Testis (tissue), 5 donors: ENCODE measurements at places on chromosomes 12 and 14. TPM values are rescaled to one million over a fixed set of nuclear protein-coding genes. Genes with fewer than 3 reads are reported as not detected.

CCDC177 gene
- 1.7 TPM for total RNA-seq

DNA sequence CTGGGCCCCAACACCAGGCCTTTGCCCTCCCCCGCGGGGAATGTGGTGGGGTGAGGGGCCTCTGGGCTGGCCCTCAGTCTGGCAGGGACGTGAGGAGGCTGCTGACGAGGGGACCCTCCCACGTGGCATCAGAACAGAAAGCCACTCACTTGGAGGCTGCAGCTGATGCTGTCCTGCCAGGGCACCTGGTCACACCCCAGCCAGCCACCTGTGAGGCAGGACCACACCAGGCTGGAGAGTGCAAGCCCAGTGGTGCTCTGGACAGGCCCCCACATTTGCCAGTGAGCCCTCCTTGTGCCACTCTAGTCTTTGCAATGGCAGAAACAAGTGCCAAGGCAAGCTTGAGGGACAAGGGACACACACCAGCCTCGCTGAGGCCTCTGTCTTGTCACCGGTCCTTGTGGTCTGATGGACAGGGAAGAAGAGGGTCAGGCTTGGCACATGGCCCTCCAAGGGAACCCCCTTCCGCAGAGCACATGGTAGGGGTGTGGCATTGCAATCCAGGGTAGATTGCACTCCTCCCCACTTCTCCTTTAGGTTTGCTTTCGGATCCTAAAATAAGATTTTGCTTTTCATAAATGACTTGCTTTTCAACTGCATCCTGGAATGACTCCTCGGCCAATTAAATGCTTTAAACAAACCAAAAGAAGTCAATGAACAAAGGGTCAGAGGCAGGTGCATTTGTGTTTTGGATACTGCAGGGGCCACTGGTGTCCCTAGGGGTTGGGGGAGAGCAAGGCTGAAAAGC is 53.7 kb downstream of the CCDC88C start:
- DNase-seq: no peak

DNA sequence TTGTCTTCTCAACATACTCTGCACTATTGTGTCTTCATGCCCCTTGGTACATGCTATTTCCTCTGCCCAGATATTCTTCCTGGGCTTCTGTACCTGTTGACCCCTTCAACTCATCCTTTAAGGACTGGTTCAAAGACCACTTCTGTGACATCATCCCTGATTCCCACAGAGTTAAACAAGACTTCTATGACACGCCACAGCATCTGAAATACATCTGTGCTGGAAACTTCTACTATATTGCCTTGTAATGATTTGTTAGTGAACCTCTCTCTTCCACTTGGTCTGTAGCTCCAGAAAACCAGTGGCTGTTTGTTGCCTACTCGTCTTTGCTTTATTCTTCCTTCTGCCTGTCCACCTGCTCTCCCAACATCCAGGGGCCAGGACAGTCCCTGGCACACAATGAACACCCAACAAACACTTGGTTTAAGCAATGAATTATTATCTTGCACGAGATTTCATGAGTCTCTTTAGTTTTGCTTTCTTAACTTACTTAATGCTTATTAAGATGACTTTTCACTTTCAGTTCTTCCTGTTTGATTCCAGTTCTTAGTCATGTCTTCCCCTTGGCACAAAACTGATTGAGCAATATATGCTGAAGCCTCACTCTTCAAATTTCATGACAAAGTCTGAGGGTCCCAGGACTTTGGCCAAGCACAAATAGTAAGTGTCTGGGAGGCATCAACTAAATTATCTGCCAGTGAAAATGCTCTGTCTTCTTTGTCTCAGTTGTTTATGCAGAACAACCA is 485.9 kb downstream of the APAF1 start:
- DNase-seq: no peak

DNA sequence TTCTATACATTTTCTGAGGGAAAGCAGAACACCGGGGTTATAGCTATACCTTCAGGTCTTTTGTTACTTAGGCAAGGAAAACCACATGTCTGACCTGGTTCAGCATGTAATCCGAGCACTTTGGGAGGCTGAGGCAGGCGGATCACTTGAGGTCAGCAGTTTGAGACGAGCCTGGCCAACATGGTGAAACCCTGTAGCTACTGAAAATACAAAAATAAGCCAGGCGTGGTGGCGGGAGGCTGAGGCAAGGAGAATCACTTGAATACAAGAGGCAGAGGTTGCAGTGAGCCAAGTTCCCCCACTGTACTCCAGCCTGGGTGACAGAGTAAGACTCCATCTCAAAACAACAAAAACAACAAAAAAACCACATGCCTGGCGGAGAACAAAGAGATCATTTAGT is 177.6 kb downstream of the ACSS3 start:
- no peak for DNase-seq

DNA sequence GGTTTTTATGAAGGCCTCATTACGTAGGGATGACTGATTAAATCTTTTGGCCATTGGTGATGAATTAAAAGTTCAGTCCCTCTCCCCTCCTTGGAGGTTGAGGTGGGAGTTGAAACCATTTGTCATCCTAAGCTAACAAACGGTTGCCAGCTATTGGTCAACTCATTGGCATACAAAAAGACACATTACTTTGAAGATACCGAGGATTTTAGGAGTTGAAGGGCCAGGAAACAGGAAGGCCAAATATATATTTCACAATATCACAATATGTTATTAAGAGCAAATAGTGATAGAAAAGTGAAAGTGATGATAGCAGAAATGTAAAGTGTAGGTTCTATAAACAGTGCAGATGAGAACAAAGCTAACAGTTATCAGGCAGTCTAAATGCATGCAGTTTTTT is 24.4 kb downstream of the RCOR1 start:
- no peak for DNase-seq

DNA sequence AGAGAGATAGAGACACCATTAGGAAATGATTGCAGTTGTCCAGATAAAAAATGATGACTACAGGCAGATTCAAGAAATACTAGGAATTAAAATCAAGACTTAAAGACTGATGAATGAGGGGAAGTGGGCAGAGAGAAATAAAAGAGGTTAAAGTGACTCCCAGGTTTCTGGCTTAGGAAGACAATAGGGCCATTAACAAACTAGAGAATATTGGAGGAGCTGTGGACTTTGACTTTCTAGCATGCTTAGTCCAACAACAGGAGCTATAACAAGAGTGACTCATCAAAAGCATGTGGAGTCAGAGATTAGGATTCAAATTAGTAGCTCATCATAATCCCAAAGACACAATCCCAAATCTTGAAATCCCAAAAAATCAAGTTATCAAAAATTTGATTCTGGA is 101.5 kb downstream of the BMP4 start:
- DNase-seq: no peak

DNA sequence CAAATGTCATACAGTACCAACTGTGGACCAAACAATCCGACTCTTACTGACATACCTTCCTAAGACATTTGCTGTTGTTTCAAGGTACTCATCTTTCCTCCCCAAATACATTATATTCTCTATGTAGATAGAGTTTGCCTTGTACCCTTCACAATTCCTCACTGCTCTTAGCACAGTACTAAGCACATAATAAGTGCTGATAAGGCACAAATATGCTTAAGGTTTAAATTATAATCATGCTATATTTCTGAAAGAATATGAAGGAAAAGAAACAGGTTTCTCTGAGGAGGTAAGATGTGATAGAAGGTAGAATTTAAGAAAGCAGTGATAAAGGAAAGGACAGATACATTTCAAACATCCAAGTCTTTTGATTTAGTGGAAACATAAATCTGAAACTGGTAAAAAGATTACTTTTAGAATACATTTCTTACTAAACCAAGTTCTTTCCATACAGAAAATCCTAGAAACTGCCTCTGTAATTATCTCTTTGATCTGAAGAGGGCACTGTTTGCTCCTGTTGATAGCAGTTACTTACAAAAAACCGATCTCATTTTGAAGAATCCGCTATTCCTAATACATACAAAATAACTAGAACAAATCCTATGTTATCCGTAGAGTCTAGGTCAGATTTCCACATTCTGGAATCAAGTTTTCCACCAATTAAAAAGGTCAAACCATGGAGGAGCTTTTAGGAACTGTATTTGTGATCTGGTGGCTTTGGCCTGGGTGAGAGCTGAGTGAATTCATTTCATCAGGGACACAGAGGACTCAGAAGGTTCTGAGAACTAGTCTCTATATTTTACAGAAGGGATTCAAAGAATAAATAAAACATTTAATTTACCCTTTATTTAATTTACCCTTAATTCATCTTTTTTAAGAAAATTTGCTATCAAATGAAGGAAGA is 311.9 kb downstream of the DAD1 start:
- DNase-seq: no peak

- DNase-seq: no peak
These were observed 164.4 kb downstream of the CAND1 start for GRCh38 chr12:67433385-67434175.

GRCh38 chr14:24233538-24233866 is 773 bp downstream of the GMPR2 start:
- DNase-seq: no peak

DNA sequence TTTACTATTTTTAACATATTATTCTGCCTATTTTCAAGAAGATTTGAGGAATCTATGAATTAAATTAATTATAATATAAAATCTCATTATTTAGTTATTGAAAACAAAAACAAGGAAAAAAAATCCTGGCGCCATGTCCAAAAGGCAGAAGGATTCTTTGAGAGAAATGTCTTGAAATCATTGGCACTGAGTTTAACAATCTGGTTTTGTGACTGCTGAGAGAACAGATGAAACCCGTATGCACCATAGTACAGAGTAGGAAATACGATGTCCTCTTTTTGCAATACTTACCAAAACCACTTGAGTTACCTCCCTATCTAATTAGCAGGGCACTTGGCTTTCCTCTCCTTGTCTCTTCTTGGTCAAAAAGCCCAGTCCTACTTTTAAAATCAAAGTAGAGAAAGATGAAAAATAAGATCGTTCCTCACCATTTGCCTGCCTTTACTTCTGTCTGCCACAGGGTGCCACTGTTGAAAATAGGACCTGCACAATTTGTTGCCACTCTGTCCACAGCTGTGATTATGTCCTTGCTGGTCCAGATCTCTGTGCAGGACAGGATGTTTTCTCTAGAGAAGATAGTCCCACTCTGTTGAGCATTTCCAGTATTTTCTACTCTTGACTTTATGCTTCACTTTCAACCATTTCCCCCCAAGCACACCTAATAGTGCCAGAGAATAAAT is 179.7 kb downstream of the PDZRN4 start:
- DNase-seq: no peak
